ENCODE measurements at places on chromosomes 7 and 10.

DNA sequence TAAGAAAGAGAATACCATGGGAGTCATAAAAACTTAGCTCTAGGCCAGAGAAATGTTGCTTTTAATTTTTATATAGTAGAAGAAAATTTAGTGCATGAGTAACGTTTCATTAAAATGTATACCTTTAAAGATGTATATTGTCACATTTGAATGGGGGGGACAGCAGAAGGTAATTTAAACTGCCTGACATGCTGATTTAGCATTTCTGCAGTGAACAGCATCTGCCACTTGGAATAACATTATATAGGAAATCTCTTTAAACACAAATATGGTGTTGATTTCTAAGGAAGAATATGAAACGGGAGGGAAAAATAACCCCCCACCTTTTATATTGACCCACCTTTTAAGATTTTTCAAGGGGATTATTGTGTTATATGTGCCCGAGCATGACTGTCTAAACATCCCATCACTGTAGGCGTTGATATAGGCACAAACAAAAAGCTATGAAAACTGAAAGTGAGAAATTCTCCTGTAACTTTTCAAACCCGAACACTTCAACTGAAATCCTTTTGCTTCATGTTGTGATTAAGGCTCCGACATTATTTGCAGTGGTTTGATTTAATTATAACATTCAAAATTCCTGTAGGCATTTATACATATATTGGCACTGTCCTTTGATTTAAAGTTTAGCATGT lies 244.7 kb upstream of the CELF2 start:
- DNase-seq: no peak

DNA sequence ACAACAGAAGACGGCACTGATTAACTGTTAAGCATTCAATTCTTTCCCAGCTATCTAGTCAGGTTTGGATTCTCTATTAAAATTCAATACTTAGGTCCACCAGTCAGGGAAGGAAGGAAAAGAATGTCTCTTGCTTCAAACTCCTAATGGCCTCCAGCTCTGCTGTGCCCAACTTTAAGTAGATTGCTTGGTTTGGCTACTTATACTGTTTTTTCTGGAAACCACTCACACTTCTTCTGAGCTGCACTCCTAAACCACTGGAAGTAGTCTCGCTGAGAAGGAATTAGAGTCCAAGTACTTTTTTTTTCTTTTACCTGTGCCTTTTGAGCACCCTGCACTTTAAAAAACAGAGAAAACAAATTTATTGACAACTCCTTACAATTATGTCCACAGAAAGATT lies 26.7 kb upstream of the COL1A2 start:
- no peak for DNase-seq

GRCh38 chr10:8407501-8408021 lies 353.1 kb downstream of the GATA3 start:
- no peak for DNase-seq

DNA sequence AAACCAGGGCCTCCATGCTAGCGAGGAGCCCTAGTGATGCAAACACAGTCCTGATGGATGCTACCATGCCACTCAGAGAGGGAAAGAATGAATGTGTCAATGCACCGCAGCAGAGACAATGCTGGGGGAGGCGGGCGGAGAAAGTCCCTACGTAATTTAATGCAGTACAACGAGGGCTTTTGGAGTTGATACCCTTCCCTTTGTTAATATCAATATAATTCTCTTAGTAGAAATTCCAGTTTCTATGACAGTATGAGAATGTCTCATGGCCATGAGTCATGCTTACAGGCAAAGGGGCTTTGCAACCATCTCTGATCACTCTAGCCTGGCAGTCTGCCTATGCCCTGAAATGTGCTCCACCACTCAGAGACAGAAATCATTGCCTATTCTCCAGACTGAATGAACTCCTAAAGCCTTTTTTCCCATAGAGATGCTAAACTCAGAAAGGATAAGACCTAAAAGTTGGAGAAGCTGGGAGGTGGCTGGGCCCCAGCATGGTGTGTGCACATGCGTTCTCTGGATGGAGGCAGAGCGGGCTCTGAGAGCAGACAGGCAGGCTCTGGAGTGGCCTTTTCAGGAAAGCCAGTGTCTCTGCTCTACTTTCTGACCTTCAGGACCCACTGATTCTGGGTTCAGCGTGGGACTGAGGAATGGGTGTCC lies 20.3 kb upstream of the GIMAP2 start:
- peak; percentile 45 for DNase-seq

DNA sequence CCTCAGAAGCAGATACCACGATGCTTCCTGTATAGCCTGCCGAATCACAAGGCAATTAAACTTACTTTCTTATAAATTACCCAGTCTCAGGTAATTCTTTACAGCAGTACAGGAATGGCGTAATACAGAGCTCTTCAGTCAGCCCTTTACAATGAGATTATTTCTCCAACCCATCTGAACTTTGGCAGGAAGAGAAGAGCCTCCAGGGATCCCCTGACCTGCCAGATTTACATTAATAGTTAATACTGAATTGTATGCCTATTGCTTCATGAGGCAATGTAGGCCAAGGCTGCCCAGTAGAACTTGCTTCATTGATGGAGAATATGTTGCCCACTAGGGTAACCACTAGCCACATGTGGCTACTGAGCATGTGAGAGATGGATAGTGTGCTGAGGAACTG lies 608.7 kb downstream of the SH2D4B start:
- DNase-seq: no peak

- no peak for DNase-seq
These were observed 53.5 kb upstream of the WAC start for GRCh38 chr10:28479425-28479865.

- no peak for DNase-seq
These were observed 13.2 kb downstream of the HDAC9 start for GRCh38 chr7:18508443-18509427.

- no peak for DNase-seq
These were observed 1.1 kb upstream of the CDH23 start for GRCh38 chr10:71395621-71396020.

GRCh38 chr7:45659496-45660139 lies 85.5 kb downstream of the ADCY1 start:
- DNase-seq: peak; percentile 0

GRCh38 chr10:24414597-24414996 lies 205.7 kb downstream of the KIAA1217 start:
- no peak for DNase-seq

GRCh38 chr7:81684033-81684432 lies 85.8 kb downstream of the HGF start:
- DNase-seq: no peak

GRCh38 chr7:19754521-19755116 lies 18.8 kb downstream of the TMEM196 start:
- DNase-seq: no peak

DNA sequence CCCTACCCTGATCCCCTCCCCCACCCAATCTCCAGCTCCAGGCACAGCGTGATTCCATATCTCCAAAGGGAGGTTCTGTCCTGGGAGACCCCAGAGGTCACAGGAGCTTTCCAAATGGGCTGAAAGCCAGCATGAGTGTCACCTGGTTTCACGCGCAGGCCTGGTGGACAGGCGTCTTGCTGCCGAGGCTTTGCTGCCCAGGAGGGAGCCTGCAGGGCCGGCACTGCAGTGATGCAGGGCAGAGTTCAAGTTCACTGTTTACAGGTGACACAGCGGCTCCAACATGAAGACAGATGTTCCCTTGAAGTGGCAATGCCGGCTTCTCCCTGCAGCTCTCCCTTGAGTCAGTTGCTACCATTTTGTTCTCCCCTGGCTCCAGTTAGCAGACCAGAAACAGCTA lies 104.3 kb downstream of the TCERG1L start:
- DNase-seq: no peak

DNA sequence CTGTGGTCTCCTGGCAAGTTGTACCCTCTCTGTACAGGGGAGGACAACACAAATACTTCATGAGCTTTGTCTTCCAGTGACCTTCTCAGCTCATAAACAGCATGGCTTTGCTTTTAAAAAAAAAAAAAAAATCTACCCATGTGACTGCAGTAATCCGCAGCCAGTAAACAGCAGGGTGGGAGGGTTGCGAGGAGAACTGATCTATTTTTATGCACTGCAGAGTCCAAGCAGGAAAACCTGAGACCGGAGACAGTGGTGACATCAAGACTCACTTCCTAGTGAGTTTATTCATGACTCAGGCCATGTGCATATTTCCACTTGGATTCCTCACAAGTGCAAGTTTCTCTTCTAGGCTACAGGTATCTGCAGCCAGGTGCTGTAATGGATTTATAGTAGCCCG lies 127.9 kb downstream of the NRF1 start:
- DNase-seq: no peak

DNA sequence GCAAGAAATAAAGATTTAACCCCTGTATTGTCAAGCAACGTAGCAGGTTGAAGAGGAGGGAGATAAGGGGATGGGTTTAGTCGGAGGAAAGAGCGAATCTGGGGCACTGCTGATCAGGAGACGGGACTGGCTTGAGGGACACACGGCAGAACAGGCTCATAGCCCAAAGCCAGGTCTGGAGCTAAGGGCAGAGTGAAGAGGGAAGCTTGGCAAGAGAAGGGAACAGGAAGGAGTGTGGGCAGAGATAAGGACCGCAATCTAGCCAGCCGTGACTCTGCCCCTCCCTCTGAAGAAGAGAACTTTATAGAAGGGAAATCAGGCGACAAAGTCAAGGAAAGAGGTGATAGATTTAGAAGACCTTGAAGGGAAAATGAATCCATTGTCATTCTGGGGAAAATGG lies 67.6 kb downstream of the CAV1 start:
- no peak for DNase-seq

DNA sequence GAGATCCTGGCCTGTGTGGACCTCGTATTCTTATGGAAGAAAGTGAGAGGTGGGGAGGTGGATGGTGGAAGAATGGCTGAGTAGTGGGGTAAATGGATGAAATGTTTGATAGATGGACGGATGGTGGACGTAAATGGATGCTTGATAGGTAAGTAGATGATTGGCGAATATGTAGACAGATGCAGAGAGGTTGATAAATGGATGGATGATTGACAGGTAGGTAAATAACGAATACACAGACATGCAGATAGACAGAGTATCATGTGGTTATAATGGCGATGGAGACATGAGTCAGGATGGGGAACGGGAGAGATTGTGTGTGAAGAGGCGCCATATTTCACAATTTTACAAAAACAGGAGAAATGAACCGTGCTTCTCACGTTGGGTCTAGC lies 219.5 kb downstream of the DIP2C start:
- DNase-seq: no peak

- DNase-seq: no peak
These were observed 3.4 kb downstream of the TACR2 start for GRCh38 chr10:69413221-69413865.

DNA sequence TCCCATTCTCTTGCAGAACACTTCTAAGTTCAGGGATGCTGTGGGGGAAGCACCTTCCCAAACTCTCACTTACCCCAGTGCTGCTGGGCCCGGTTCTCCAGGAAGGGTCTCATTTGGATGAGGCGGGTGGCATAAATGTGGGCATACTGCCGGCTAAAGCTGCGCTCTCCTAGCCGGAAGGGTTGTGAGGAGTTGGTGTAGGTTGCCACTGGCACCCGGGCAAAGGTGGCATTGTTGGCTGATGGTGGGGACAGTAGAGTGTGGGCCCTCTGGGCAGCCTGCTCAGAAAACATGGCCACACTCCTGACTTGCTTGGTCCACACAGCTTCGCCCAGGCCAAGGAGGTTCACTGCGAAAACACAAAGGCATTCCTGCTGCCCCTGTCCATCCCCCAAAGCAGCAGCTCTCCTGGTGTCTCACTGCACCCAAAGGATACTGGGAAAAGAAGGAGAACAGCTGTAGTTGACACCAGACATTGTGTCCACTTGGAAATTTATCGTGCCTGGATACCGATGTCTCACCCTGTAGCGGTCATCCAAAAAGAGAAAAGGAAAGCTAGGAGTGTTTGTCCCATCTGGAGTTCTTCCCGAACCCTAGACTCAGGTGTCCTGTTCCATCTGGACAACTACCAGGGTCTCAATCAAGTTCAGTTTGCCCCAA lies 1.5 kb downstream of the POLD2 start:
- DNase-seq: no peak

All from CD4-positive, alpha-beta T cell treated with Interleukin-6 at 100 ng/mL for 8 hours (primary cell).